ENCODE measurements at places on chromosomes 1 and 21.

- DNase-seq, result peak; percentile 62
Observed at GRCh38 chr1:215710036-215710898, 143.2 kb downstream of the KCTD3 start.

DNA sequence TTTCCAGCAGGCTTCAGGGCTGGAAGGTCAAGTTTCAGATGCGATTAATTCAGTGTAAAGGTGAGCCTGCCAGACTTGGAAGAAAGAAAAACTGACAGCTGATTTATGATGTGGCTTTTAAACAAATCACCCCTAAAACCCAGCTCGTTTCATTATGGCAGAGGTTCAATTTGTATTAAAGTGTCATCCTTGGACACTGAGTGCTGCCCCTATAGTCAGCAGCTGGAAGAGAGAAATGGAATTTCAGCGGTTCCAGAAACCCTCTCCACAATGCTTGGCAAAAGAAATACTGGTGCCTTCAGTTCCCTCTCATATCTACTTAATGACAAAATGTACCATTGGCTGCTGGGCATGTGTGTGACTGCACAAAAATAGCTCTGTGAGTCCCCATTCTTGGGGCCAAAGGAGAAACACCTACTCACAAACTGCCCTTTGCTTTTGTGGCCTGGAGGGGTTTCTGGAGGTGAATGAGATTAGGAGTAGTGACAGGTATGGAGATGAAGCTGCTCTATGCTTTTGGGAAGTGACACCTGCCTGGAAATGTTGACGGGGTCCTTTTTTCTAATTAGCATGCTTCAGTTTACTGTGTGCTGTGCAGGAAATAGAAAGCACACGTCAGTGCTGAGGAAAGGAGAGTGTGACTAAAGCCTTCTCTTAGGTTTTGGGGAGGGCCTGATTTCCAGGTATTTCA lies 95.1 kb upstream of the TSPAN2 start:
- no peak for DNase-seq

GRCh38 chr1:115826628-115827027 lies 14.3 kb downstream of the NHLH2 start:
- no peak for DNase-seq

DNA sequence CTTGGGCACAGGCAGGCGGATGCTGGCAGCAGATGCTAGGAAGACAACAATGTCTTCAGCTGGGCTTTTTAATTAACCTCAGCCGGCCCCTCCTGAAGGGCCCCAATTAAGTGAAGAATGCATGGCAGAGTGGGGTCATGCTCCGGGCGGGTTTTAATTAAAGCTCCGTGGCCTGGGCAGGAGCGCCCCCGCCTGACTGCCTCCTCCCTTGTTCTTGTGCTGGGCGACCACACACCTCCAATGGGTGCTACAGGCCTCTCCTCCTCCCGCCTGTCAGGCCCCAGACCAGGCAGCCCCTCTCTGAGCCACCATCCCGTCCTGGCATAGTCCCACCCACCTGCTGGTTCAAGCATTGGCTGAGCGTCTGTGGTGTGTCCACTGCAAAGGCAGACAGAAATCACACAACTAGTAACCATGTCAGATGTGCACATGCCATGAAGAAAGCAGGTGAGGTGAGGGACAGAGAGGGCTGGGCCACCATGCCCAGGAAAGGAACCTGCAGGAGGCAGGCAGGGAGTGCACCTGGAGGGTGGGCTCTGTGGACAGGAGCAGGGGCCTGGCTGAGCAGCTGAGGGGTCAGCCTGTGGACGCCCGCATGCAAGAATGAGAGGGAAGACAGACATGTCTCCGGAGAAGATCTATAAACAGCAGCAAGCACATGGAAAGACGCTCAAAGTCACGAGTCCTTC lies 8.5 kb upstream of the ARF1 start:
- peak; percentile 1 for DNase-seq

GRCh38 chr21:25999921-26000582 lies 170.5 kb downstream of the APP start:
- DNase-seq, result no peak

GRCh38 chr1:161966067-161966466 lies 57.6 kb downstream of the OLFML2B start:
- DNase-seq, result no peak

DNA sequence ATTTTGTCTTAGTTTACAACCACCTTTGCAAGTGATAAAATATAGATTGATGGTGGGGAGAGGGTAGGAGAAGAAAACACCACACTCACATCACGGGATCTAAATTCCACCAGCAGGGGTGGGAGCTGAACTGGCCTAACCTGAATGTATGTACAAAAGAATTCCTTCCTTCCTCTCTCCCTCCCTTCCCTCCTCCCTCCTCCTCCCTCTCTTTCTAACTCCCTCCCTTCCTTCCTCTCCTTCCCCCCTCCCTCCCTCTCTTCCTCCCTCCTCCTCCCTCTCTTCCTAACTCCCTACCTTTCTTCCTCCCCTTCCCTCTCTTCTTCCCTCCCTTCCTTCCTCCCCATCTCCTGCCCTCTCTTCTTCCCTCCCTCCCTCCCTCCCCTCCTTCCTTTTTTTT lies 40.2 kb downstream of the HIVEP3 start:
- DNase-seq, result no peak

GRCh38 chr1:175602026-175602585 lies 141.3 kb downstream of the TNR start:
- no peak for DNase-seq

DNA sequence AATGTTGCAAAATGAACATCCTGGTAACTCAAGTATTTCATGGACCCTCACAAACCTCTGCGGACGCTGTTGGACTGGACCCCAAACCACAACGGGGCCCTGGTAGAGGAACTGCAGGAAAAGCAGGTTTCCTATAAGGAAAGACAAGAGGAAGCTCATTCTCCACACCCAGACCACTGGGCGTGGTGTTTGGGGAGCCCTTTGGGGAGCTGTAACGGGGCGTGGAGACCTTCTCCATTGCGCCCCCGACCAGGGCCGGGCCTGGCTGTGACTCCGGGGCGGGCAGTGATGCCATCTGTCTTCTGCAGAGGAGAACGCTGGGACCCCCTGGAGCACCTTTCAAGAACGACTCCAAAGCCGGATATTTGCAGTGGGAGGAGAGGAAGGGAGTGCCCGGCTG lies 30.0 kb upstream of the AGPAT3 start:
- DNase-seq, result no peak
